K562 (cell line): ENCODE measurements at places on chromosomes 12 and 14.

DNA sequence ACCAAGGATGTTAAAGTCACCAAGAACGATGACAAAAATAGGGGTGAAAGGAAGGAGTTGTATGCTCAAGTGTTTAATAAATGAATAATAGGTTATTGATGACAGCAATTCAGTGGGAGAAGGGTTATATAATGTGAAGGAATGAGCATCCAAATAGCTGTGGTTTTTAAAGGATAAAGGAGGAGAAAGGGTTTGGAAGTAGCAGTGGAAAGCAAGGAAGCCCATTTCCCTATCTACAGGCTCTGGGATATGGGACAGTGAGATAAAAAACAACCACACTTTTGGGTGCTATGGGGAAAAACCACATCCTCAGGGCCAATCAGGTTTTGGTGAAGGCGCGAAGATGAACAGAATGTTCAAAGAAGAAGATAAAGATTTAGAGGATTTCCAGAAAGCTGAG, 258.6 kb downstream of the ZFP36L1 start:
- H3K36me3 ChIP-seq, result no peaks in the 10 kb centered on the region
- H3K27ac ChIP-seq, result no peak overlapping the region
- no peak for DNase-seq
- H3K27me3 ChIP-seq, result no peaks in the 10 kb centered on the region
- no peak overlapping the region for H3K4me3 ChIP-seq
- no peaks in the 10 kb centered on the region for H3K4me1 ChIP-seq

GRCh38 chr12:88334271-88334670, 192.2 kb downstream of the TMTC3 start:
- H3K36me3 ChIP-seq, result no peaks in the 10 kb centered on the region
- no peak overlapping the region for H3K27ac ChIP-seq
- H3K27me3 ChIP-seq, result no peaks in the 10 kb centered on the region
- DNase-seq, result peak; percentile 12
- no peak overlapping the region for H3K4me3 ChIP-seq
- no peaks in the 10 kb centered on the region for H3K4me1 ChIP-seq

DNA sequence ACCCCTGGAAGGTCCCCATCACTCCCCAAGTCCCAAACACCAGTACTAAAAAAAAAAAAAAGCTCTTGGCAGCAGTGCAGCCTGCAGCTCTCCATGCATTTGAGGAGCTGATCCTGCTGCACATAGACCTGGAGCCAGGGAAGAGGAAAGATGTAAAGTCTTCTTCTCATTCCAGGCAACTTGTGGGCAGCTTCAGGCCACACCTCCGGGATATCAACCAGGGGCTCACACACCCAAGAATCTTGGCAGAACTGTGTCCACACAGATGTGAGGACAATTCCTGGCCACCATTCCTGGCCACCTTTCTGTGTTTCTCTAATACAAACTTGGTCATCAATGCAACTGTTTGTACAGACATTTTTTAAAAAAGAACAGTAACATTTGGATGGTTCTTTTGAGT, 72.7 kb downstream of the TMEM132C start:
- no peak overlapping the region for H3K27ac ChIP-seq
- no peak for DNase-seq
- H3K4me1 ChIP-seq, result no peaks in the 10 kb centered on the region
- no peak overlapping the region for H3K4me3 ChIP-seq

GRCh38 chr12:29676676-29677075, 107.1 kb downstream of the TMTC1 start:
- H3K27me3 ChIP-seq, result no peaks in the 10 kb centered on the region
- no peaks in the 10 kb centered on the region for H3K4me1 ChIP-seq
- H3K27ac ChIP-seq, result no peak overlapping the region
- no peaks in the 10 kb centered on the region for H3K36me3 ChIP-seq
- DNase-seq, result no peak

DNA sequence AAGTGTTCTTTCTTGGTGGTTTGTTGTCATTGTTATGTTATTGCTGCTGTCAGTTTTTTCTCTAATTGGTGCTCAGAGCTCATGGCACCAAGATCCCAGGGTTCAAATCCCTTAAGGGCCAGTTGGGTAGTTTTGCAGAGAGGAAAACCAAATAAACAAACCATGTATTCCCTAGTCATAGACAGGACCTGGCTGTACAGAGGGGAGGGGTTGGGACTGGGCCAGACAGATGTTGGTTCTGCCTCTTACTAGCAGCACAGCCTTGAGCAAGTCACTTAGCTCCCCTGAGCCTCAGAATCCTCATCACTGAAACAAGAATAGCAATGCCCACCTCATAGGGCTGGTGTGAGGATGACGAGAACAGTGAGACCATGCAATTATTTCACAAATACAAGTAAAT, 53.4 kb downstream of the LTBP2 start:
- no peaks in the 10 kb centered on the region for H3K4me1 ChIP-seq
- H3K27ac ChIP-seq, result no peak overlapping the region
- H3K4me3 ChIP-seq, result no peak overlapping the region
- H3K36me3 ChIP-seq, result no peaks in the 10 kb centered on the region
- peaks cover 20% of the 10 kb centered on the region for H3K27me3 ChIP-seq

DNA sequence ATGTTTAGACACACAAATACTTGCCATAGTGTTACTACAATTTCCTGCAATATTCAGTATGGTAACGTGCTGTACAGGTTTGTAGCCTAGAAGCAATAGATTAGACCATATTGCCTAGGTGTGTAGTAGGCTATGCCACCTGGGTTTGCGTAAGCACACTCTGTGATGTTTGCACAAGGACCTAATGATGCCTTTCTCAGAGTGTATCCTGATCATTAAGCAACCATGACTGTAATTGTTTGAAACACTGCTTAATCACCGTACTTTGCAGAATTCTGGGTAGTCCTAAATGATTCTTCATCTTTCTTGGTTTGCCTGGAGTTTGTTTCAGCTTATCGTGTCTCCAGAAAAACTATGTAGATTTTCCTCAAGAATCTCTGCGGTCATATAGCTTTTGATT, 11.2 kb upstream of the TCP11L2 start:
- no peak for DNase-seq
- H3K4me3 ChIP-seq, result no peak overlapping the region
- H3K36me3 ChIP-seq, result no peaks in the 10 kb centered on the region
- peaks cover 21% of the 10 kb centered on the region; the same call in 2 of the 3 replicates for H3K4me1 ChIP-seq

DNA sequence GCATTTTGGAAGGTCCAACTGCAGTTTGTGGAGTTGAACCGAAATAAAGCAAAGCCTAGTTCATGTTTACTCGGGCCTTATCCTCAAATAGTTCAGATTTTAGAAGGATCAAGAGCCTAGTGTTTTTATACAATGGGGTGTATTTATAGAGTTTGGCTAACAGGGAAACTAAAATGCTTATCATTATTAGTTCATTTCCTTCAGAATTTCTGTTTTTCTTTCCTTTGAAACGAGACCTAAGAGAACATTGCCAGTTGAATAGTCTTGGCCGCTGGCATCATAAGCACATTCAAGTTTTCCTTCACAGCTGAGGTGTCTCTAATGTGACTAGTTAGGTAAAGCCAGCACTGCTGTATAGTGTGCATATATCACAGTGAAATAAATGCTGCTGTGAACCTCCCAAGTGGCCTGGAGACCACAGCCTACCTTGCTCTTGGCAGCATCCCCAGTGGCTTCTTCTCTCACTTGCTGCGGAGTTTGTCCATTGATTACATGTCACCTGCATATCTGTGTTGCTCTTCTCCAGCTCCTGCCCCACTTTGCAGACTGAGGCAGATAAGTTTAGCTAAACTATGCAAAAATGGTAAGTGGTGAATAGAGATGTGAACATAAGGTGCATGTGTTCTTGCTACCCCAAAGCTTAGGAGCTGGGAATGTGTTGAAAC, 88.8 kb downstream of the ANO6 start:
- H3K27ac ChIP-seq, result no peak overlapping the region
- H3K36me3 ChIP-seq, result 0 out of 3 replicates have a peak, but pooled peaks cover 4% of the 10 kb centered on the region
- H3K27me3 ChIP-seq, result no peaks in the 10 kb centered on the region
- no peak for DNase-seq
- peaks cover 5% of the 10 kb centered on the region; the same call in 2 of the 3 replicates for H3K4me1 ChIP-seq
- no peak overlapping the region for H3K4me3 ChIP-seq

GRCh38 chr14:69901113-69901951, 22.1 kb downstream of the SMOC1 start:
- no peak overlapping the region for H3K27ac ChIP-seq
- no peaks in the 10 kb centered on the region for H3K27me3 ChIP-seq
- no peaks in the 10 kb centered on the region for H3K36me3 ChIP-seq
- H3K4me3 ChIP-seq, result no peak overlapping the region

DNA sequence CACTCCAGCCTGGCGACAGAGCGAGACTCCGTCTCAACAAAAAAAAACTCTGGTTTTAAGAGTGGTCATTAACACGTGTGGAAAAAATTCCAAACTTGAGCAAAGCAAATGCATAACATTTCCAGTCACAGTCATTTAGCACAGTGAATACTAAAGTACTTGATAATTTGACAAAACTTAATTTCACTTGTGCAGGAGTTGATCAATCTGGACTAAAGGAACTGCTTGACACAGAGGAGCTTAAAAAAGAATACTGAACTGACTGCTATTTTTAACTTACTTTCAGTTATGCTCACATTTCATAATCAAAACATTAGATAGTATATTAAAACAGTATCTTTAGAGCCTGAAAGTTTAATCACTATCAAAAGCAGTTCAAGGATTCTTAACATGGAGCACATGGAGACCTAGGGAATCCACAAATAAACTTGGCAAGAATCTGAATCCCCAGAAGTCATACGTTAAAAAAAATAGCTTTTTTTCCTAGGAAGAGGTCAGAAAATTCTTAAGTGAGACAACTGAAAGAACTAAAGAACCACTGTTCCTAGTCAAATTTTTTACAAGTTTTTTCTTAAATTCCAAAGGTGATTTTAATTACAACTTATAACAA, 7.4 kb downstream of the UBE2N start:
- H3K36me3 ChIP-seq, result peaks cover 18% of the 10 kb centered on the region
- no peak overlapping the region for H3K4me3 ChIP-seq
- peak overlapping the region; percentile 15; the same call in 1 of the 3 replicates for H3K27ac ChIP-seq
- peaks cover 15% of the 10 kb centered on the region for H3K4me1 ChIP-seq
- DNase-seq, result no peak
- H3K27me3 ChIP-seq, result no peaks in the 10 kb centered on the region

DNA sequence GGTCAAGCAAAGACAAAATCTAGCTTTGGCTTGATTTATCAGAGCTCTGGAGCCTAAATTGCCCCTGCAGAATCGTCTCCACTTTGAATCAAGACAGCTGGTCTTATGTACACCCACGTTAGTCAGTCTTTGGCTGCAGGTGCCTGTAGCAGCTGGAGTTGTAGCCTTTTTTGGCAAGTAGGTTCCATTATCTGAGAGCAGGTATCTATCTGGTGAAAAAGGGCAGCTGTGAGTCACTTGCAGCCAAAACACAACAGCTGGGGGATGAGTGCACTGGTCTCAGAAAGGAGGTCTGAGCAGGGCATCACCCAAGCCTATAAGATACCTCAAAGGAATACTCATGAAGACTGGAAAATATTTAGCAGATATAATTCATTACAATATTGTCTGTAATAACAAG, 43.6 kb upstream of the KCNH5 start:
- no peak for DNase-seq
- H3K4me1 ChIP-seq, result no peaks in the 10 kb centered on the region
- H3K27ac ChIP-seq, result no peak overlapping the region
- H3K36me3 ChIP-seq, result no peaks in the 10 kb centered on the region

DNA sequence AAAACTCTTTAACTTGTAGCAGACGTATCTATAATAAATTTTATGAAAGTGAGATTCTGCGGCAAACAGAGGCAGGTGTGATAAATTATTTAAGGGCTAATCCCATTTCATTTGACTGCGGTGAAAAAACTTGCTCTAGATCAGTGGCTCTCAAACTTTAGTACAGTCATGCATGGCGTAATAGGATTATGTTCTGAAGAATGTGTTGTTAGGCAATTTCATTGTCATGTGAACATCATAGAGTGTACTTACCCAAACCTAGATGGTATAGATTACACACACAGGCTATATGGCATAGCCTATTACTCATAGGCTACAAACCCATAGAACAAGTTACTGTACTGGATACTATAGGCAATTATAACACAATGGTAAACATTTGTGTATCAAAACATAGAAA, 83.7 kb downstream of the HEATR5A start:
- H3K27ac ChIP-seq, result no peak overlapping the region
- H3K36me3 ChIP-seq, result peaks cover 12% of the 10 kb centered on the region; the same call in 1 of the 3 replicates
- H3K4me1 ChIP-seq, result no peaks in the 10 kb centered on the region
- H3K4me3 ChIP-seq, result no peak overlapping the region

GRCh38 chr12:53500142-53500775, 824 bp upstream of the TARBP2 start:
- H3K4me1 ChIP-seq, result peaks cover 44% of the 10 kb centered on the region
- no peaks in the 10 kb centered on the region for H3K27me3 ChIP-seq
- peak; percentile 97 for DNase-seq

DNA sequence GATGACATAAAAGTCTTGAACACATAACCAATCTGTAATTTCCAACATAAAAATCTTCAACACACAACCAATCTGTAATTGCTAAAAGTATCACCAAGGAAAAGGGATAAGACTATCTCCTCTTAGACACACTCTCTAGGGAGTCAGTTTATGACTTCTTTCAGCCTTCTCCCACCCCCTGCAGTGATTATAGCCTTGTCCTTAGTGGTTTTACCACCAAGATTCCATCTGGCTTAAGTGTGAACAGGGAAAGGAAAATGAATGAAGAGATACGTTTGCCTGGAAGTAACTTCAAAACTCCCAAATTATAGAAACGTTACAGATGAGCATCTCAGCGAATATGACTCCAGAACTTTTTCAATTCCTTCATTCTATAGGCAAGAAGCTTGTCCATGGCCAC, 136.2 kb upstream of the RASSF8 start:
- no peaks in the 10 kb centered on the region for H3K4me1 ChIP-seq
- H3K27me3 ChIP-seq, result peaks cover 5% of the 10 kb centered on the region; the same call in 1 of the 2 replicates
- H3K4me3 ChIP-seq, result no peak overlapping the region
- DNase-seq, result no peak

DNA sequence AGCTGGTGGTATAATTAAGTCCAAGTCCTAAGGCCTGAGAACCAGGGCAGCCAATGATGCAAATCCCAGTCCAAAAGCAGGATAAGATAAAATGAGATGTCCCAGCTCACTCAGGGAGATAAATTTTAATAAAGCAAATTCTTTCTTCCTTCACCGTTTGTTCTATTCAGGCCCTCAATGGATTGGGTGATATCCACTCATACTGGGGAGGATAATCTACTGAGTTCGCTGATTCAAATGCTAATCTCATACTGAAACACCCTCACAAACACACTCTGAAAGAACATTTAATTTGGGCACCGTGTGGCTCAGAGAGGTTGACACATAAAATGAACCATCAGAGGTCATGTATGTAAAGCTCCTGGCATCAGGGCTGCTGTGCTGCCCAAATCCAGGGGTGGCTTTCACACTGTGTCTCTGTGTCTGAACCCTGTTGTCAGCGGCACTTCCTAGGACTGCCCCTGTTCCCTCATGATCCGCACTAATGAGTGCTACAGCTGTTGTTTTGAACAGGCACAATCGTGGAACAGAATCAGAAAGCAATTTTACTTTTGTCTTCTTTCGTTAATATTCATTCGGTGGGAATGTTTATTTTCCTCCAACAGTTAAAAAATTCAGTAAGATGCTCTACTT, 428.5 kb upstream of the FBXO33 start:
- DNase-seq, result no peak
- H3K4me3 ChIP-seq, result no peak overlapping the region
- no peaks in the 10 kb centered on the region for H3K27me3 ChIP-seq
